Dorsolateral prefrontal cortex (tissue), 122 donors: ENCODE measurements at places on chromosomes 2 and 18.

DNA sequence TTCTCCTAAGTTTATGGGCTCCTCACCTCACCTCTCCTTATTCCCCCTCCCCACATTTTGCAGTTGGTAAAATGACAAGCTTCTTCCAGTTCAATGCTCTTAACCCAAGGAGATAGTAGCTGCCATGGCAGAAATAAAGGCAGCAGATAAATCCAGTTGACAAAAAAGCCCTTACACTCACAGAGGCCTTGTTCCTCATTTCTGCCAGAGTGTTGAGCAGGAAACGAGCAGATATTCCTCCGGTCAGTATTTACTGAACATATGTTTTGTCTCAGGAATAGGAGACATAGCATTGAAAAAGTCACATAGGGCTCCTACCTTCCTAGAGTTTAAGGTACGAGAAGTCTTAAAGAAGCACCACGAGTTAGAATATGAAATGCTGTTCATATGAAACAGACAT is 493.7 kb upstream of the TNP1 start:
- no peak for DNase-seq

GRCh38 chr18:67865400-67865799 is 348.9 kb upstream of the DSEL start:
- no peak for DNase-seq

DNA sequence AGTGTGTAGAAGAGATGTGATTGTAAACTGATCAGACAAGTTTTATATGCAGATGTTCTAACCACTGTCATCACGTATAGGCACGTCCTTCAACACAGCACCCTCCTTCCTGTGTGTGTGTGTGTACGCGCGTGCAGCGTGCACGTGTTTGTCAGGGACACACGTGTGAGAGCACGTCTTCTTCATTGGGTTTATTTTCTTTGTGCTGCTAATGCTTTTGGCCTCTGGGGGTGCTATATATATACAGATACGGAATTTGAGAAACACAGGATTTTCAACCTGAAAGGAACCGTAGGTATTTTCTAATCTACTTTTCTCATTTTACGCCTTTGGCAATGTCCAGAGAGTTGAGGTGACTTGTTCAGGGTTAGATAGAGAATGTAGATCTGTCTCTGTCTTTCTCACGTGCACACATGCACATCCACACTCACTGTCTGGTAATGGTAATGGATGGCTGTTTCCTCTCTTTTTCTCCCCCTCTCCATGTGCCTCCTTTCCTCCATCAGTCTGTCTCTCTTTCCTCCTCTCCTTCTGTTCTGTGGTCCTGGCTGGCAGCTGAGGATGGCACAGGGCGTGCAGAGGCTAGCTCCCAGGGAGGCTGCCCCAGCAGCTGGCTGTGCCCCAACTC is 13.4 kb upstream of the CELF4 start:
- DNase-seq: peak; percentile 63

- DNase-seq: no peak
Observed at GRCh38 chr2:134705861-134706586, 12.8 kb downstream of the TMEM163 start.

DNA sequence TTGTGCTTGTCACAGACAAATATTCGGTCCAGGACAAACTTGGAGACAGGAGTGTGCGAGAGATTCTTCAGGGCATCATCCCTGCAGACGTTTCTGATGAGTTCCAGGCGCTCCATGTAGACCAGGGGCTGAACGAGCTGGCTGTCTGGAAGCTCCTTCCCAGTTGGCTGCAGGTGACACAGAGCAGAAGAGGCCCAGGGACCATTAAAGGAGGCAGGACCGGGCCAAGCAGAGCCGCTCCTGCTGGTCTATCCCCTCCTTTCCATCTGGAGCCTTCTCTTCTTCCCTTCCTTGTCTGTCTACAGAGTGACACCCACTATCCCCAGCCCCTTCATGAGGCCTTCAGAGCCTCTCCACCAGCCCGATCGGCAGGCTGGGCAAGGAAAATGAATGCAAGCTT is 19.5 kb downstream of the CHST10 start:
- no peak for DNase-seq

- no peak for DNase-seq
Observed at GRCh38 chr2:128797937-128798336, 479.3 kb upstream of the HS6ST1 start.

DNA sequence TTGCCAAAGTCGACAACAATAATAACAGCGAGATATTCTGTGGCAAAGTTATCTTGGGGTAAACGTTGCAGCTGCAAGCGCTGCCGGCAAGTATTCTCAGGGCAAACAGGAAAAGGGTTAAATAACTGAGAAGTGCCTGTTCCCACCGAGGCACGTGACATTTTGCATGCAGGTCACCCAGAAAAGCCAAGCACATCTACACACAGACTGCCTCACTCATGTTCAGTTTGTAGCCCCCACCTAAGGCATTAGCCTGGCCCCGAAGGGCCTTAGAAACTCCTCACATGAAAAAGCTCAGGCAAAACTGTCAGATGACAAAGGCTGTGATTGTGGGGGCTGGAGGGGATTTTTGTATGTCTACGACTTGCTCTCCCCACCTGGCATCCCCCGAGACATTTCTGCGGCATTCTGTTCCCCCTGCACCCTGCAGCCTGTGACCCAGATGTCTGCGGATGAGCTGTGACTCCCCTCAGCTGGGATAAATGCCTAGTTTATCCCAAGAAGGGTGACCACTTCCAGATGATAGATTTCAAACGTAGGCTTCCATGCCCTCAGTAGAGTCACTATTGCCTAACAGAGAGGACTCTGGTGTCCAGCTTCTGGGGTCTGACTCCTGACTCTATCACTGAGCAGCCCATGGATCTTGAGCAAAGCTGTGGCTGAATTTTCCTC is 215.2 kb upstream of the SIX2 start:
- DNase-seq: no peak

- peak; percentile 62 for DNase-seq
Observed at GRCh38 chr2:239151201-239152131, 249.4 kb downstream of the HDAC4 start.

GRCh38 chr2:189954989-189955388 is 107.5 kb downstream of the MSTN start:
- DNase-seq: no peak
